ENCODE measurements at places on chromosomes 6 and 20. TPM values are rescaled to one million over a fixed set of nuclear protein-coding genes. Genes with fewer than 3 reads are reported as not detected.

The FAXC gene
- 3.7 TPM for total RNA-seq

The MUC22 gene
- not detected for total RNA-seq

The TRIM40 gene
- total RNA-seq = not detected

The LTV1 gene
- 12.2 TPM for total RNA-seq

The SGK2 gene
- 15.6 TPM for total RNA-seq

The FAM209B gene
- total RNA-seq = not detected

Measured in mesangial cell (primary cell).